Stimulated activated CD4-positive, alpha-beta T cell treated with anti-CD3 and anti-CD28 coated beads, Interleukin-1b, Interleukin-23, amount 100 ng/mL, for 48 hours (primary cell): ENCODE measurements at places on chromosomes 2 and 18.

DNA sequence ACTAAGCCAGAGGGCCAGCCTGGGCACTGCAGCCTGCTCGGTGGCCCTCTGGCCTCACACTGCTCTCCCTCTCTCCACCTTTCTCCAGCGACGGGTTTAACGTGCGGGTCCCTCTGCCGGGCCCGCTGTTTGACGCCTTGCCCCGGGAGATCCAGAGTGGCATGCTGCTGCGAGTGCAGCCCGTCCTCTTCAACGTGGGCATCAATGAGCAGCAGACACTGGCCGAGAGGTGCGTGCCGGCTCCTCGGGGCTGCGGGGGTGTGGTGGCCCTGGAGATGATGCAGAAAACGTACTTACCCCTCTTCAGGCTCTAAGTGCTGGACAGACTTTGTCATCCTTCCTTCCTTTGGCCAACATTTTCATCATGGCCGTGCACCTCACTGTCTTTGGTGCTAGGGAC, 42.4 kb downstream of the COA5 start:
- no peak for DNase-seq

GRCh38 chr18:607930-608329, 11.1 kb downstream of the CLUL1 start:
- no peak for DNase-seq

DNA sequence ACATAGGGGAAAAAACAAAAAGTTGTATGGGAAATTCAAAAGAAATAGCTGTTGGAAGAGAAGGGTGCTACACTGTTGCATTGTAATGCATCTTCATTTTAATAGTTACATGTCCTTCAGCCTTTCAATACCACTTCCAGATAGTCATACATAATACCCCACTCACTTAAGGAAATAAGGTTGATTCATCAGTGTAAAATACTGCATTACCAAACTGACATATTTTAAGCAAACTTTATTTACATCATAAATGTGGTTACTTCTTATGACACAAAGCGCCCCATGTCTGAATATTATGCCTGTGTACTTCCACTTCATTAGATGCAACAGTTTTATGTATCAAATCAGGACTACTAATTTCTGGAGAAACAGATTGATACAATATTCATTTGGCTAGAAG, 4.5 kb downstream of the RBMS1 start:
- DNase-seq, result no peak

DNA sequence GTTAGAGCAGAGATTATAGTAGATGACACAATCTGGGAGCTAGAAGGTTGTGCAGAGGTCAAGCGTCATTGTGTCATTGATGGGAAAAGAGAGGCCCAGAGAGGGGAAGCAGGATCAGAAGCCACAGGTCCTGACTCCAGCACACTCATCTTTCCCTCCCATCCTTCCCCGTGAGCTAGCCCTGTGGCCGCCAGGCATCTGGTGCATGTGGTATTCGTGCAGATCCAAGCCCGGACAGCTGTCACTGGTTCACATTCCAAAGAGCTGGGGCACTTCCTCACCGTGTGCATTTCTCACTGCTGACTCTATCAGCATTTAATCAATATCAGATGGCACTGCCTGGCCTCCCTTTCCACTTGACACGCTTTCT, 94.1 kb upstream of the THOC1 start:
- no peak for DNase-seq

- no peak for DNase-seq
Observed at GRCh38 chr2:112662704-112663103, 17.0 kb downstream of the SLC20A1 start.

- DNase-seq, result no peak
Observed at GRCh38 chr2:121832412-121833357, 77.2 kb downstream of the TSN start.

GRCh38 chr2:106038601-106039375, 155.3 kb downstream of the UXS1 start:
- no peak for DNase-seq

- DNase-seq, result no peak
Observed at GRCh38 chr2:375956-376307, 88.0 kb upstream of the ALKAL2 start.

- DNase-seq, result no peak
Observed at GRCh38 chr2:235661167-235661937, 167.5 kb downstream of the AGAP1 start.

GRCh38 chr2:131092458-131093005, 728 bp downstream of the FAM168B start:
- DNase-seq, result no peak

GRCh38 chr18:44123743-44124142, 556.9 kb upstream of the SETBP1 start:
- no peak for DNase-seq

DNA sequence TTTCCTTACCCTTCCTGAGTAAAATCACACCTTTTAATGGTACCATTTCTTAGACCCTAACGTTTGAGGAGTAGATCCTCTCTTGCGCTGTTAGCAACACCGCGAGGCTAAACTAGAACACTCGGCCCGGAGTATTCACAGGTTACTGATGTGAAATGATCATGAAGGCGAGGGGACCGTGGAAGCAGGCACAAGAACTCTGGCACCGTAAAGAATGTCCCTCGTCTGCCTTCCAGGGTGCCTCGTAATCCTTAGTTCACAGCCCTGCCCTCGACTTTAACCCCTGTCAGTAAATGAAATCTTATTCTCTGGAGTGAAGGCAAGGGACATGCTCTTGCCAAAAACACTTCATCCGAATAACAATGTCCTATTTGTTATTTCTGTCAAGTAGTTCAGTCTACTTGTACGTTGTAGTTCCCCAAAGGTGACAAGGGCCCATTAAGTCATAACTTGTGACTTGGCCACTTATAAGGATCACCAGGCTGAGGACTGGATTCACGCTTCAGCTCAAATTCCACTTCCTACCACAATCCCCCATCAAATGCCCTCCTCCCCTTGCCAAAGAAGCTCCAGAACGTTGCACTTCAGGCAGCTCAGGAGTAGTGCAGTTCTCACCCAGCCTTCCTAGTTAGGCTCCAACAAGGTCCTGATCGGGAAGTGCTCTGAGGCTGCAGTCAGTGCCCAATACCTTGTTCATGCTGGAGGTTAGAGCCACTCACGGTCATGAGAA, 43.3 kb upstream of the ITM2C start:
- DNase-seq, result no peak

DNA sequence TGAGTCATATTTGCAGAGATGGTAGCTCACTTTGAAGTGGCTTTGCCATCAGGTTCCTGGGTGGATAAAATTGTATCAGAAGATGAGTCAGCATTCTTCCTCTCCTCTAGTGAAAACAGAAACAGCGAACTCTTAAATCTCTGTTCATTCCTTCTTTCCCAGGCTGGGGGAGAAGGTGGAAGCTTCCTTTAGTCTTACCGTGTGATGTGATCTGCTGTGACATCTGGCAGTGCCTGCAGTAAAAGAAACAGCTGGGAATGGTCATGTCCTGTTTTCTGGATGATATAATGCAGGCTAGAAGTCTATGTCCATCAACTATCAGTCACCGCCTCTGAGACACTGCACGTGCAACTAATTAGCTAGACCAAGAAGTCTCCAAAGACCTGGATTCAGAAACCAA, 171.6 kb downstream of the VAPA start:
- DNase-seq, result no peak

- no peak for DNase-seq
Observed at GRCh38 chr18:31417850-31418249, 29.7 kb upstream of the DSG3 start.

DNA sequence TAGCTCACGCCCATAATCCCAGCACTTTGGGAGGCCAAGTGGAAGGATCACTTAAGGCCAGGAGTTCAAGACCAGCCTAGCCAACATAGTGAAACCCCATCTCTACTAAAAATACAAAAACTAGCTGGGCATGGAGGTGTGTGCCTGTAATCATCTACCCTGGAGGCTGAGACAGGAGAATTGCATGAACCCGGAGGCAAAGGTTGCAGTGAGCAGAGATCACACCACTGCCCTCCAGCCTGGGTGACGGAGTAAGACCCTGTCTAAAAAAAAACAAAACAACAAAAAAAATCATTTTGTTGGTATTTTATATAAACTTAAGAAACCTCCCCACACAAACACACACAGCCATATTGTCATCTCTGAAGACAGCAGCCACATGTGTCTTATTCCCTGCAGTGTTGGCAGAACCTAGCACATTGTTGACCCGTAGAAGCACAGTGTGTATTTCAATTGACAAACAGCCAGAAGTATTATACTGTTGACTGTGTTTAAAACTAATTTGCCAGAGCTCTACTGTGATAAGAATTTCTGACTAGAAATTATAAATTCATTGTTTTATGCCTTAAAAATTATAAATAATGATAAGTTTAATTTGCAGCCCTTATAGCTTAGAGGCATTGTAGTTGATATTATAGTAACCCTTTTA, 68.1 kb downstream of the DNAJC10 start:
- DNase-seq, result no peak

GRCh38 chr2:147663153-147663961, 181.5 kb upstream of the ACVR2A start:
- DNase-seq, result no peak

- no peak for DNase-seq
Observed at GRCh38 chr2:55162284-55163006, 69.6 kb downstream of the CLHC1 start.

DNA sequence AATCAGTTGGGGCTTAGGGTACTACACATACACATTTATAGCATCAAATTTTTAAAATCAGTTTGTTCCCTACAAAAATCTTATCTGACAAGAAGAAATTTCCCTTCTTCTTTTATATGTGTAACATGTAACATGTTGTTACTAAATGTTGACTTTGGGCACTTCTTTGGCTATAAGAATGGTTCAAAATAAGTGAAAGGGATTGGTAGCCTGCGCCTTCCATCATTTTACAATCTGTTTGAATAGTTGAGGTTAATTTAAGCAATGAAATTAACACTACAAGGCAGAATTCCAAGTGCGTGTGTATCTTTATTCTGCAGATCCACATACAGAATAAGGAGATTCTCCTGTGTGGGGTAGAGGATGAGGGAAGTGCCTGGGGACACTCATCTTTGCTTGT, 30.2 kb upstream of the SPP2 start:
- no peak for DNase-seq

DNA sequence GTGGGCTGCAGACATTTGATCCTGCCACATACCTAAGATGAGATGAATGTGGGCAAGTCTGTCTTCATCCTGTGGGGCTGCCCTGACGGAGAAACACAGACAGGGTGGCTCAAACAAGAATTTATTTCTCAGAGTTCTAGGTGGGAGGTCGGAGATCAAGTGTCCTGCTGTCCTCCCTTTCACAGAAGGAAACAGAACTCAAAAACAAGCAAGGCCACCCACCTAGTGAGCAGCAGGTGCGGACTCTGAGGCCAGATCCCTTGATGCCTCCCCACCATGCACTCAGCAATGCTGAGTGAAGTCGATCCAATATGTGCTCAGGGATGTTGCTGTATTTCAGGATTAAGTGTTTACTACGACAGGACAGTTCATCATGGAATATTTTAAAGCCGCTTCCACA, 63.0 kb upstream of the SNTG2 start:
- no peak for DNase-seq

- no peak for DNase-seq
Observed at GRCh38 chr2:74646201-74646600, 1.9 kb downstream of the M1AP start.

DNA sequence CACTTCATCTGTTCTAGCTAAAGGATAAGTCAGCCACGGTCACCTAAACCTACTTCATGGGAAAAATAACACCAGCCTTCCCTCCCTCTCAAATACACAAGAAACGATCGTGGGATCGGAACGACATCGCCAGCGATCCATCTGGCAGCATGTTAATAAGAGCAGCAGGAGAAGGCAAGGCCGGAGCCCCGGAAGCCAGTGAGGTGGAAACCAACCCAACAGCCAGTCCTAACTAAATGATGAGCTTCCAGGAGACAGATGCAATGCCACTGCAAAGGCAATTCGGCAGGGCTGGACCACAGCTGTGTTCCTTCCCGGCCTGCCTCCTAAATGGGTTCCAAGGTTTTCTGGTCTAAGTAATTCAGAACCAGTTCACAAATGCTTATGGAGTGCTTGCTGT, 117.5 kb downstream of the TMEM163 start:
- DNase-seq, result no peak

- no peak for DNase-seq
Observed at GRCh38 chr2:207792244-207792785, 22.6 kb upstream of the FZD5 start.

DNA sequence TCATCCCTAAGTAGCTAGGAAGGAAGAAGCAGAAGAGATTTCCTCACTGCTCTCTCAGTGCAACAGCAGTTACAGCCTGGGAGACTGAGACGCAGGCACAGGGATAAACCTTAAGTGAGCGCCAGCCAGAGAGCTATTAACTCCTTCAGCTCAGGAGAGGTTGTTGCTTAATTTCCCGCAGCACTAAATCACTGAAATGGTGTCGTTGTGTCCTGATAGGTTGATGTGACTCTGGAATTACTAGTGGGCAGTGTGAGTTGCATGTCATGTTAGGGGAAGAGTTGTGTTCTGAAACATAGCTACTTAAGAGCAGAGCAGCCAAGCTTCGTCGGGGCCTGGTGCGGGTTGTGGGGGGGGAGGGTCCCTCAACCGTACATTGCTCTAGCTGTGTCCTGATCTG, 225.8 kb downstream of the NAPG start:
- DNase-seq, result no peak

GRCh38 chr2:229489016-229489415, 217.9 kb upstream of the PID1 start:
- no peak for DNase-seq

- DNase-seq, result no peak
Observed at GRCh38 chr2:180442860-180443644, 436.0 kb upstream of the CWC22 start.

GRCh38 chr2:9494081-9494480, 19.7 kb downstream of the IAH1 start:
- DNase-seq, result no peak

- peak; percentile 52 for DNase-seq
Observed at GRCh38 chr2:96325884-96326255, 753 bp downstream of the ITPRIPL1 start.

GRCh38 chr2:71003966-71004755, 9.5 kb upstream of the TEX261 start:
- no peak for DNase-seq

DNA sequence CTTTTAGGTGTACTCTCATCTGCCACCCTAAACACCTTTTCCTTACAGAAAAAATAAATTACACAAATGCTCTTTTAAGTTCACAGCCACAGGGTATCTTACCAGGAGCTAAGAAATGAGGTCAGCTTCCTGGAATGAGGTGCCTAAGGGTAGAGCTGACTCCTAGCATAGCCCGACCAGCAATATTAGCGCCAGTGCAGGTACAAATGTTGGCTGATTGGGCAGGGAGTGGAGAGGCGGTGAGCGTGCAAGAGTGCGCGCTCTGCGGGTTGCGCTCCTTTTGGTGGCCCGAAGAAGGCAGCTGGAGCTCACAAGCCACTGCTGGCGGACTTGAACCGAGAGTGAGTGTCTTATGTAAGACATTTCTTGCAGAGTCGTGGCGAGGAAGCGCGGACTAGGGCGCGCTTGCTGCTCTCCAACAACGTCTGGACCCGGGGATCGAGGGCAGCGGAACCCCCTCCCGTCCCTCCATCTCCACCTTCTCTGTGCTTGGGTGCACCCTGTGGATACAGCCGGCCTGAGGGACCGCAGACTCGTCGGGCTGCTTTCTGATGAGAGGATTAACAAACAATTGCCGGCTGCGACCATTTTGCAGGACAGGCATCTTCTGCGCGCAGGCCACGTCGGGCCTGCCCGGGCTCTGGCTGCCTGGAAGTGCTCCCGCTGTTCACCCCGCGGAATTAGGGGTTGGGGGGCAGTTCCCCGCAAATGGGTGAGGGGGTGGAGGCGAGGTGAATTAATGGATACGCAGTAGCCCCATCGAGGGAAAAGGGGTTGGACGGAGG, 17.3 kb downstream of the BOLA3 start:
- no peak for DNase-seq
